HepG2 (cell line): ENCODE measurements at places on chromosomes 12 and 14. TPM values are rescaled to one million over a fixed set of nuclear protein-coding genes. Genes with fewer than 3 reads are reported as not detected.

PIWIL1 gene
- total RNA-seq, result not detected in 2 replicates

CDKN3 gene
- total RNA-seq, result 88.9 and 111 TPM in 2 replicates

GPN3 gene
- total RNA-seq, result 29.5 and 41.4 TPM in 2 replicates

HPD gene
- 120 and 138 TPM in 2 replicates for total RNA-seq

DNA sequence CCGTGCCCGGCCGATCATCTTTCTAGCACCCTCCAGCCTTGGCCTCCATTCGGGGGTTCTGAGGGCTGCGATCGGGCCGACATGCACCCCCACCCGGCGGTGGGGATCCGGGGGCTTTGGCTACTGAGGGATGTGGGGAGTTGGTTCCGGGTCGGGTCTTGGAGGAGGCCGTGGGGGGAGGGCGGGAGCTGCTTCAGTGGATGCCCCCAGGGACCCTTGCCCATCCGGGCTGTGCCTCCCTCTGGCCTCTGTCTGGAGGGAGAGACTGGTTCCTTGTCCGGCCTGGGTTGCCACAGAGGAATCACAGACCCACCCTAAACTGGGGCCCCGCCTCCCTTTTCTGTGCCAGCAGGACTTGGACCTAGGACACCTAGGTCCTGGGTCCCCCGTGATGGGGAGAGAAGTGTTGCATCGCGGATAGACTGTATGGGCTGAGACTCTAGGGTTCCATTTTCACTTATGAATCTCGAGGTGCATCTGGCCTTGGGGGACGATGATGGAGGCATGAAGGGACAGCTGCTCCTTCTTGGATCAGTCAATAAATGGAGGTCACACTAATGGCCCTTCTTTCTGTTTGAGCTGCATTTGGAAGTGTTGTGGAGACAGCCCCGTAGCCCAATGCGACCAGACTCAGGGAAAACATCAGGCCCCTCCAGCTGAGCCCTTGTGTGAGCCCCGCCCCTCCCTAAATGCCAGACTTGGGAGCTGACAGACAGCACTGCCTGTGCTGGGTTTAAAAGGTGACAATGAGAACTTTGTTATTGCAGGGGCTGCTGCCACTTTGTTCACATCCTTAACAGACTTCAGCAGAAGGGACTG is 577 bp downstream of the DTX3 start:
- no peak for DNase-seq

DNA sequence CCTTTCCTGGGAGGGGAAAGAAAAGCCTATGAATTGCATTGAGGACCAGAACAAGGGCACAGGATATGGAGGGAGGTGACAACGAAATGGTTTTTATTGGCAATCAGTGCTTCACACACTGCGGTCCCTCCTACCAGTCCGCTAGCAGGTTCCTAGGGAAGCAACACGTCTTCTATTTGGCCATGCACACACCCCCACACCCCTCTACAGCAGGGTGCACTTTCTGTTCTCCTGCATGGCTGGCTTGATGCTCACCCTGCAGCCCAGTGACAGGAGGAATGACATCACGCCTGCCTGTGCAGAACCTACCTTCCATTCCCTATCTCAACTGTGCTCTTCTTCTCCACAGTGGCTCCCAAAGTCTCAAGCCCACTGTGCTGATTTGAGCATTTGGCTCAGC is 57.9 kb downstream of the TTC9 start:
- no peak for DNase-seq

DNA sequence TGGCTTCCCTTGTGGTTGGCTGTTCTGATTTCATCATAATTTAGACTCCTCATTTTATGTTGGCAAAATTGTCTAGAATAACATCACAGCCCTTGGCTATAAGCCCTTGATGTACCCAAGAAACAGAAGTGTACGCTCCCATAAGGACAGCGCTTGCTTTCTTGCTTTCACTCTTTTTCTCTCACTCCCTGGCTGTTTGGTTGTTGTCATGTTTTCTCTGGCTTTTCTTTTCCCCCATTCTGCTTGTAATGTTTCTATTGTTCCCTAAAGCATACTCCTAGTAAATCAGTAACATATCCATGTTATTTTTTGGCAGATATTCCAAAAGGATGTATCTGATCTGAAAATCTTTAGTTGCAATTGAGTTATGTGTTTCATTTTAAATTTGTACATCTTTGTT is 530.5 kb downstream of the NOVA1 start:
- no peak for DNase-seq

DNA sequence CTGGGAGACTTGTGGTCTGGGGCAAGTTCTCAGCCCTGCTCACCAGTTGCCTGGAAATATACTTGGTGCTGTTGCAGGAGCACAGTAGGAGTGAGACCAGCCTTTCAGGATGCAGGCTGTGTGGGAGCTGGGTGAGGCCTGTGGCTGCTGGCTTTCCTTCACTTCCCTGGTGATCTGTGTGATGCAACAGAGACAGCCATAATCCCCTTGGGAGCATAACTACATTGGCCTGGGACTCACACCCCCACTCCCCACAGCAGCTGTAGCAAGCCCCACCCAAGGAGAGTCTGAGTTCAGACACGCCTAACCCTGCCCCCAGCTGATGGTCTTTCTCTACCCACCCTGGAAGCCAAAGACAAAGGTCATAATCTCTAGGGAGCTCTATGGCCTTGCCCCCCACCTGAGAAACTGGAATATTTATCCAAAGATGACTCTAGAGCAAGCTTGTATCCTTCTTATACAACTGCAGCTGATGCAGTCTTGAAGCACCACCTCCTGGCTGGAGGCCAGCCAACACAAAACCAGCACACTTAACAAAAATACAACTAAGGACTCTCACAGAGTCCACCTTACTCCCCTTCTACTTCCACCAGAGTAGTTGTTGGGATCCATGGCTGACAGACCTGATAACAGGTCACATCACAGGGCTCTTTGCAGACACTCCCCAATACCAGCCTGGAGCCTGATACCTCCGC is 190.4 kb upstream of the CPNE8 start:
- no peak for DNase-seq

- no peak for DNase-seq
Measured at GRCh38 chr12:90987520-90987919, 17.3 kb downstream of the EPYC start.
